ENCODE measurements at places on chromosomes 2 and 18.

DNA sequence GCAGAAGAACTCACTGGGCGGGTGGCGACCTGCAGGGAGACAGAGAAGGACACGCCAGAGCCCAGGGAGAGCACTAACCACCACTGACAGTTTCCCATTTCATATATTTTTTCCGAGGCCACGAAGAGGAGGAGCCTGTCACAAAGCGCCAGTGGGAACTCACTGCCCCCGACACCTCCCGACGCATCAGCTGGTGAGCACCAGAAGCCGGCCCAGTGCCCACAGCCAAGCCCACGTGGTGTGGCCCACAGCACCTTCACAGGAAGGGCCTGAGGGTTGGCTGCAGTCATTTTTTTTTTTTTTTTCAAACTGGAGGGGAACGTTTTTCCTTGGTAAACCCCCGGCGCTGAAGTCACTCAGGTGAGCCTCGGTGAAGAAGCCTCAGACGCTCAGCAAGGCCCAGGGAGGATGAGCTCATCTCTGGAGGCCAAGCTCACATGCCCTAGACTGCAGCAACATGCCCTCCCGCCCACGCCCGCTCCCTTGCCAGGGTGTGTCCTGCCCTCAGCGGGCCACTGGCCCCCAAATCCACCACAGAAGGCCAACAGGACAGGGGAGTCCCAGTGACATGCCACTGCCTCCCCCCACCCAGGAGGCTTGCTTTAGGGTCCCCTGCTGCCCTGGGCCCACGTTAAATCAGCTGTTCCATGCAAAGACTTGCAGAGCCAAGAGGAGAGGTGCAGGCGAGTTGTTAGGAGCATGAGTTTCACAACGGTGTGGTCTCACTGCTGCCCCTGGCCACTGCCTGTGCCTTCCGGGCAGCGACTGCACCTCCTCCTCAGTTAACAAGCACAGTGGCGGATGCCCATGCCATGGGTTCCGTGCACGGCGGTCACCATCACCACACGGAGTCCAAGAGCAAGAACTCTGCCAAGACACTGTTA, 68.1 kb downstream of the PARD6G start:
- no peak for DNase-seq

DNA sequence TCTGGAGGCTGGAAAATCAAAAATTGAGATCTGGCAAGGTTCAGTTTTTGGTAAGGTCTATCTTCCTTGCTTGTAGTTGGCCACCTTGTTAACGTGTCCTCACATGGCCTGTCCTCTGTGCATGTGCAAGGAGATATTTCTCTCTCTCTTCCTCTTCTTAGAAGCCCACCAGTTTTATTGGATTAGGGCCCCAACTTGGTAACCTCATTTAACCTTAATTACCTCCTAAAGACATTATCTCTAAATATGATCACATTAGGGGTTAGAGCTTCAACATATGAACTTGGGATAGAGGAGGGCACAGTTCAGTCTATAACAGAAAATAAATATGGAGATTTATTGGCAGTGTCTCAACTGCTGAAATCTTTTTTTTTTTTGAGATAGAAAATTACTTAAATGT, 19.6 kb upstream of the RND3 start:
- DNase-seq: no peak

GRCh38 chr2:67399144-67399543, 2.0 kb downstream of the ETAA1 start:
- DNase-seq: no peak

DNA sequence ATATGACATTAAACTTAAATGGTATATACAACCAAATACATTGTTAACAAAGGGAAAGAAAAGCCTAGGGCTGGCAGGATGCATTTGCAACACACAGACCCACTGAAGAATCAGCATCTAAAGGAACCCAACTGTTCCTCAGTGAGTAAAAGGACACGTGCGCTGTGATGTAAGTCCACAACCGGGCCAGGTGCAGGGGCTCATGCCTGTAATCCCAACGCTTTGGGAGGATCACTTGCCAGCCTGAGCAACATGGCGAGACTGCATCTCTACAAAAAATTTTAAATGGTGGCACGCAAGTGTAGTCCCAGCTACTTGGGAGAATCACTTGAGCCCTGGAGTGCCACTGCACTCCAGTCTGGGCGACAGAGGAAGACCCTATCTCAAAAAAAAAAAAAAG, 3.9 kb downstream of the DTNB start:
- DNase-seq: peak; percentile 62

DNA sequence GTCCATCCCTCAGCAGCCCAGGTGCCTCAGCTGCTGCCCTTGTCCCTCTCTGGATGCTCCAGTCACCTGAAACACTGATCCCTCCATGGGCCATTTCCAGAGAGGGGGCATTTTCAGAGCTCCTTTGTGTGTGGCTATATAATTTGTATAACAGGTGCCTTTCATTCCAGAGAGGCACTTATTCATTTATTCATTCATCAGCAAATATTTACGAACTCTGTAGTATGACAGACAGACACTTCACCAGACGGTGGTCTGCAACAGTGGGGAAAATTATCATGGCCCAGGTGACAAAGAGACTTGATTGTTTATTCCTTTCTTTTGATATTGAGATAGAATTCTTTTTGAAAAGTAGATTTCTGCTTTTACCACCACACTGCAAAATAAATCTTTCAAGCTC, 361.7 kb downstream of the TMEM182 start:
- no peak for DNase-seq

DNA sequence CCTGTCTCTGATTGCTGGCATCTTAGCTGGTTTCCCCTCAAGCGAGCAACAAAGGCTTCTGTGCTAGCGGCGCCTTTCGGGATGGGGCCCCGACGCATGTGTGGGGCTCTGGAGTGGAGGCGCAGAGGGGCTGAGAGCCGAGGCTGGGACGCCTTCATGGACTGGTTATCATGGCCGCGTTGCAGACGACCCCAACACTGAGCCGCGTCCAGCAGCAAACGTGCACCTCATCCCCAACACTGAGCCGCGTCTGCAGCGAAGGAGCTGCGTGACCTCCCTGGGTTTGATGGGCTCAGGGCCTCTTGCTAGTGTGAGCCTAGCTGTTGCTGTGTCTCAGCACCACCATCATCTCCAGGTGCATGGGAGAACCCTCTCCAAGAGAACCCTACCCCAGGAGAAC, 123.7 kb upstream of the CTDP1 start:
- DNase-seq: no peak

- no peak for DNase-seq
These were observed 49.4 kb downstream of the SFXN5 start for GRCh38 chr2:73022024-73022568.

DNA sequence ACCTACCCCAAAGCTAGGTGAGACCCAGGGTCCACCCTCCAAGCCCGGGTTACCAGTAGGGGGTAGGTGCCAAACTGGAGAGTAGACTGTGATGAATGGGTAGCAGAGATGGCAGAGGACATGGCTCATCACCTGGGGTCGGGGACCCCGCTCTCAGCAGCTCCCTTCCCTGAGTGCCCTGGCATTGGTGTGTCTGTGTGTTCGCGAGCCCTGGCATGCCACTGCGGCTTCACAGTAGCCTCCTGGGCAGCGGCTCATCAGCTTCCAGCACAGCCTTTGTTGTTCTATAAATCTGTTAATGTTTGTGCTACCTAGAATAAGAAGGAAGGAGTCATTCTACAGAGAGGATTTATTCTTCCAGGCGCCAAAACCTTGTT, 62.6 kb upstream of the ALPP start:
- DNase-seq: no peak

- DNase-seq: no peak
These were observed 387.8 kb downstream of the IRS1 start for GRCh38 chr2:226411727-226412360.

GRCh38 chr18:9849407-9850283, 36.1 kb upstream of the TXNDC2 start:
- DNase-seq: no peak
